ENCODE measurements at places on chromosomes 12 and 14.

- no peak overlapping the region for H3K27ac ChIP-seq
- no peak for DNase-seq
- no peak overlapping the region for H3K4me3 ChIP-seq
- no peaks in the 10 kb centered on the region for H3K27me3 ChIP-seq
- H3K4me1 ChIP-seq = no peaks in the 10 kb centered on the region
- no peaks in the 10 kb centered on the region for H3K36me3 ChIP-seq
Measured at GRCh38 chr12:80681287-80681686, 26.1 kb upstream of the MYF6 start.

GRCh38 chr12:52323416-52324152 is 2.4 kb upstream of the KRT83 start:
- H3K4me3 ChIP-seq = no peak overlapping the region
- no peaks in the 10 kb centered on the region for H3K27me3 ChIP-seq
- H3K36me3 ChIP-seq = no peaks in the 10 kb centered on the region
- H3K4me1 ChIP-seq = no peaks in the 10 kb centered on the region

DNA sequence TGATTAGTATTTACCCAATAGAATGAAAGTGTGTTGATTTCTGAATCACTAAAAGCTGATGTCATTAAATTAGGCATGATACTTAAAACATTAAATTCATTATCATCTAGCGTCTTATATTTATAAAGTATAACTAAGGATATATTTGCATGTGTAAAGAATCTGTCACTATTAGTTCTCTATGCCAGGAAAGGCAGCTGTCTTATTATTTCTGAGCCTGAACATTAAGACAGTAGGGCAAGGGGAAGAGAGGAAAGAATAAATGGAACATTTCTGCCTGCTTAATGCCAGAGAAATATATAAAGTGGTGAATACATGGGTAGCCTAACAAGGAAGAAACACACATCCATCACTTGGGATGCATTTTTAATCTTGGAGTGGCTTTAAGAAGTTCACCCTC is 965.1 kb upstream of the TMEM132C start:
- no peak overlapping the region for H3K27ac ChIP-seq
- DNase-seq = no peak
- no peak overlapping the region for H3K4me3 ChIP-seq
- no peaks in the 10 kb centered on the region for H3K27me3 ChIP-seq
- H3K4me1 ChIP-seq = no peaks in the 10 kb centered on the region

- peaks cover 98% of the 10 kb centered on the region for H3K36me3 ChIP-seq
- H3K4me1 ChIP-seq = no peaks in the 10 kb centered on the region
- no peaks in the 10 kb centered on the region for H3K27me3 ChIP-seq
- H3K4me3 ChIP-seq = no peak overlapping the region
Measured at GRCh38 chr14:58367296-58367695, 28.4 kb upstream of the TOMM20L start.

DNA sequence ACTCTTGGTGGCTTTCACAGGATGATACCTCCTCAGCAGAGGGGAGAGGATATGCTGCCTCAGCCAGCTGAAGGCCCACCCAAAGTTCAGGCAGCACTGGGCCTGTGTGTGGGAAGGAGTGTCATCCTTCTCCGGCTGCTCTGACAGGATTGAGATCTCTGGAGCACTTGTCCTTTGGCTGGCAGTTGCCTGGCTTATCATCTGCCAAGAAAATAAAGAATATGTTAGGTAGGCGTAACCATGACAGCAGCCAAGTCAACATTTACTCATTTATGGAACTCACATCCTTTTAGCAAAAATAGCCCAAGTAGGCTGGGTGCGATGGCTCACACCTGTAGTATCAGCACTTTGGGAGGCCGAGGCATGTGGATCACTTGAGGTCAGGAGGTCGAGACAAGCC is 68.5 kb downstream of the PPFIBP1 start:
- DNase-seq = no peak
- H3K27ac ChIP-seq = no peak overlapping the region
- no peak overlapping the region for H3K4me3 ChIP-seq

GRCh38 chr12:93786656-93787397 is 109.7 kb downstream of the CRADD start:
- H3K4me1 ChIP-seq = peaks cover 28% of the 10 kb centered on the region
- DNase-seq = no peak
- H3K27me3 ChIP-seq = no peaks in the 10 kb centered on the region

GRCh38 chr14:60204843-60205774 is 39.9 kb upstream of the DHRS7 start:
- no peaks in the 10 kb centered on the region for H3K36me3 ChIP-seq
- no peak for DNase-seq
- no peak overlapping the region for H3K4me3 ChIP-seq
- no peaks in the 10 kb centered on the region for H3K27me3 ChIP-seq
- H3K27ac ChIP-seq = no peak overlapping the region
- H3K4me1 ChIP-seq = peaks cover 8% of the 10 kb centered on the region

- no peaks in the 10 kb centered on the region for H3K27me3 ChIP-seq
- peak within 1 kb of the TSS; percentile 65 for H3K4me3 ChIP-seq
- no peaks in the 10 kb centered on the region for H3K36me3 ChIP-seq
- no peak within 1 kb of the TSS for H3K27ac ChIP-seq
- no peak for DNase-seq
Measured at GRCh38 chr12:111405859-111406473, at the start of gene SH2B3. TSS of gene SH2B3 (plus strand) at chr12:111405923. CDS start at chr12:111418146, 12,223 bp downstream.

GRCh38 chr14:104681689-104682074 is 7.7 kb upstream of the INF2 start:
- no peak overlapping the region for H3K4me3 ChIP-seq
- H3K27ac ChIP-seq = peak overlapping the region; percentile 76
- DNase-seq = peak; percentile 63
- H3K27me3 ChIP-seq = no peaks in the 10 kb centered on the region

DNA sequence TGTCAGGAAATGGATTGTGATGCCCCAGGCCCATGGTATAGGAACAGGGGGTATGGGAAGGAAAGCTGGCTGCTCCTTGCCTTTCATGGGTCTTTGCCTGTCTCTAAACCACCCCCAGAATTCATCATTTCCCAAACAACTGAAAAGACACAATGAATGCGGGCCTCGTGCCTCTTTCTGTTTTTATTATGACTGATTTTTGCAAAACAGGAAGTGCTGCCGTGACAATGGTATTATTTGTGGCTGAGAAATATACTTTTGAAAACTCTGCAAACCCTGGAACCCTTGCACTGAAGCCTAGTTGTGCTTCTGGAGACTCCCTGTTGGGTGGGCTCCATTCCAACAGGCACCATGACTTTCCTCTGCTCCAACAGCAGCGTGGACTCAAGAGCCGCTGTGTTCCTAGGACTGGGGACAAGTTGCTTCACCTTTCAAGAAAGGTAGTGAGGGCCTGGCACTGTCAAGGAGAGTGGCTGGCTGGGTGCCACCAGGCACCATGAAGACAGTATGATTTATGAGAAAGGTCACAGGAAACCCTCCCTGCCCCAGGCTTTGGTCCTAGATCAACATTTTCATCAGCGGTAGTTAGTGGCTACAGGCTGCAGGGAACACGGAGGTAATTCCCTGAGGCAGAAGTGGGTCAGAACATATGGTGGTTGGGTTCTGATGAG is 4.8 kb upstream of the DGLUCY start:
- H3K27ac ChIP-seq = no peak overlapping the region
- H3K27me3 ChIP-seq = no peaks in the 10 kb centered on the region
- H3K4me3 ChIP-seq = no peak overlapping the region
- H3K36me3 ChIP-seq = no peaks in the 10 kb centered on the region
- H3K4me1 ChIP-seq = peaks cover 14% of the 10 kb centered on the region
- DNase-seq = no peak

DNA sequence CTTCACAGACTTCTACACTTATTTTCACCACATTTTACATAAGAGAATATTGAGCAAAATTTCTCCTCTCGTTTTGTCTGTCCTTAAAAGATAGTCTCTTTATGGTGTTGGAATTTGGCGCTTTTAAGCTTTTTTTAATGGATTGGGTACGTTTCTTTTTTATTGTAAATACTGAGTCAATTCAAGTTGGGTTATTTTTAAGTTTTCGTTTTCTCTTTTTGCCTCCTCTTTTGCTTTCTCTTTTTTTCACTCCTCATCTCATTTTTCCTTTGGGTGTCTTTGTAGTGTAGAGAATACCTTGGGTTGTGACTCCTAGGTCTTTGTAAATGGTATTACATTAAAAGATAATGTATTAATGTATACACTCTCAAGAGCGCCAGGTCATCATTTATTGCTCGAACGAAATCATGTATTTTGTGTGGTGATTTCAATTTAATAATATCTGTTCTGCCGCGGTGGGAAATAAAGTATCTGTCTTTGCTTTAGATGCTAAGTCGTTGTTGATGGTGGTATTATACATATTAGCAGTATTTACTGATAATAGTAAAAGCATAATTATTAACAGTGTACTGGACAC is 845 bp downstream of the TMX1 start:
- H3K4me3 ChIP-seq = peak overlapping the region; percentile 78
- H3K36me3 ChIP-seq = peaks cover 23% of the 10 kb centered on the region
- DNase-seq = no peak
- H3K4me1 ChIP-seq = peaks cover 9% of the 10 kb centered on the region

GRCh38 chr12:57250956-57251355 is at the start of gene STAC3:
TSS of gene STAC3 (minus strand) at chr12:57251187. CDS start at chr12:57249636, 1,551 bp downstream.
- H3K4me3 ChIP-seq = no peak within 1 kb of the TSS
- DNase-seq = no peak
- peaks cover 7% of the 10 kb centered on the region for H3K36me3 ChIP-seq
- no peak within 1 kb of the TSS for H3K27ac ChIP-seq
- H3K27me3 ChIP-seq = no peaks in the 10 kb centered on the region

GRCh38 chr14:24368212-24368561 is 203 bp downstream of the NFATC4 start:
- no peaks in the 10 kb centered on the region for H3K27me3 ChIP-seq
- DNase-seq = peak; percentile 56
- H3K27ac ChIP-seq = peak overlapping the region; percentile 85
- H3K36me3 ChIP-seq = peaks cover 13% of the 10 kb centered on the region
- H3K4me1 ChIP-seq = peaks cover 16% of the 10 kb centered on the region

DNA sequence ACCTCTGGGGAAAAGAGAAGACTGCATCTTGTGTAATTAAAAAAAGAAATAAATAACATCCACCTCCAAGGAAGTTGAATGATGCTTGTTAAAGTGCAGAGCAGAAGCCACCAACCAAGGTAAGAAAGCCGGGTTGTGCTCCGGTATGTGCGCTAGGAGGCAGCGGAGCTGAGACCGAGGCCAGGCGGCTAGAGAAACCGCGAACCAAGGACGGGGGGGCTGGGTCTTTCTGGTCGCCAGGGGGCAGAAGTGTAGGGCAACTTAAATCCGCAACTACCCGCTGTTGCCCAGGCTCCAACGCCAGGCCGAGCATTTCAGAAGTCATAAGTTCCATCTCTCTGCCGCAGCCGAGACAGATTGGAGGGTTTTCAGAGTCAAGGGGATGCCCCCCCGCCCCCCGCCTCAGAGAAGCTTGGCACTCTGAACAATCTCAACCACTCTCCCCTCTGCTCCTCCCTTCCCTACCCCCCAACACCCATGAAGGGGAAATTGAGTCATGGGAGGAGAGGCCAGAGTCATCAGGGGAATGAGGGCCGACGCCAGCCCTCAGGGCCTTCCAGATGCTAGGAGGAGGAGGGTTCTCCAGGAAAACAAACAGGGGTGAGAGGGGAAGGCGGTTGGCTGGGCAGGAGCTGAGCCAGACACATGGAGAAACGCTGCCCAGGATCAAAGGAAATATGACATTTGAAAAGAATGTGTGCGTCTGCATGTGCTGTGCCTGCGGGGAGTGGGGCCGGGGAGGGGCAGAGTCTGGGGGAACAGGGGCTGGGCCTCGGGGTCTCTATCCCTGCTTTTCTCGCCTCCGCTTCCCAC is 2.2 kb upstream of the NFATC4 start:
- H3K4me3 ChIP-seq = peak overlapping the region; percentile 83
- DNase-seq = peak; percentile 79
- H3K27ac ChIP-seq = peak overlapping the region; percentile 91
- H3K36me3 ChIP-seq = peaks cover 4% of the 10 kb centered on the region

Measured in neuronal stem cell (in vitro differentiated cells).